ENCODE measurements at places on chromosomes 12 and 14.
A peak's percentile ranks its signal among the peaks of the same experiment; 100 is the strongest.

DNA sequence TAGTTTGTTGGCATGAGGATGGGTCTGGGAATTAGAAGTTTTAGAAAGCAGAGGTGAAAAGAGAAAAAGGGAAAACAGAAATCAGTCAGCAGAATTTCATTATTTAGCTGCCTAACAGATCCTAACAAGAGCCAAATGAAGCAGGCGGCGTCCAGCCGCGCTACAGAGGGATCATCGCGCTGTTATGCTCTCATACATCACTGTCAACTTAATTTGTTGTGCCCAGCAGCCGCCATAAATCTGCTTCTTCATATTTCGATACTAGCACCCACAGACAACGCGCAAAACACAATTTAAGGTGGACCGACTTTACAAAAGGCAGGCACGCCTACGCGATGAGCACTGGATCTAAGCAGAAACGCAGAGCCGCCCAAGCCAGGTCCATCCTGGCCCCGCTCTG lies 66.7 kb downstream of the SETD3 start:
- DNase-seq: no peak

- no peak for DNase-seq
Measured at GRCh38 chr14:26828741-26829140, 230.9 kb upstream of the NOVA1 start.

- no peak for DNase-seq
Measured at GRCh38 chr14:100391724-100392123, 68.6 kb downstream of the SLC25A47 start.

DNA sequence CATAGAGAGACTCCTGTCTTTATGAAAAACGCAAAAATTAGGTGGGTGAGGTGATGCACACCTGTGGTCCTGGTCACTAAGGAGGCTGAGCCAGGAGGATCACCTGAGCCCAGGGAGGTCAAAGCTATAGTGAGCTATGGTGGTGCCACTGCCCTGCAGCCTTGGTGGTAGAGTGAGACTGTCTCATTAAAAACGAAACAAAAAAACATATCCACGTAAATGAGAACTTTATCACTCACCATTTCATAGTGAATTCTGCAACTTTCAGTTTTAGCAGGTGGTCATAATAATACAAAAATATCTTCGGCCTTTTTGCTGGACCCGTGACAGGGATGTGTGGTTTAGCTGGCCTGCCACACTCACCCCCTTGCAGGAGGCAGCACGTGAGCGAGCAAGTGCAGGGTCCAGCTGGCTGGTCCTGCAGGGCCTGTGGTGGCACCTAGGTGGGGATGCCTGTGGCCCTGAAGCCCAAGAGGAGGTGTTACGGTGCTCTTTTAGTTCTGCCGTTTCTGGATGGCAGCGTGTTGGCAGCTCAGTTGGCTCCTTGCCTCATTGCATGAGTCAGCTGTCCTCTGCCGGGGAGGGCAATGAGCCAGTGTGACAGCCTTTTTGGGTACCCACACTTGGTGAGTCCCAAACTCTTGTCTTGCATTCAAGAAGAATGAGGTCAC lies 1330.7 kb upstream of the TMEM132C start:
- DNase-seq: peak; percentile 44

GRCh38 chr12:104796475-104796862 lies 161.6 kb downstream of the SLC41A2 start:
- no peak for DNase-seq

- DNase-seq: no peak
Measured at GRCh38 chr14:33402604-33403003, 463.9 kb downstream of the NPAS3 start.

Data from right hindlimb (tissue), 1 donor.